ENCODE measurements at places on chromosomes 7 and 10.

DNA sequence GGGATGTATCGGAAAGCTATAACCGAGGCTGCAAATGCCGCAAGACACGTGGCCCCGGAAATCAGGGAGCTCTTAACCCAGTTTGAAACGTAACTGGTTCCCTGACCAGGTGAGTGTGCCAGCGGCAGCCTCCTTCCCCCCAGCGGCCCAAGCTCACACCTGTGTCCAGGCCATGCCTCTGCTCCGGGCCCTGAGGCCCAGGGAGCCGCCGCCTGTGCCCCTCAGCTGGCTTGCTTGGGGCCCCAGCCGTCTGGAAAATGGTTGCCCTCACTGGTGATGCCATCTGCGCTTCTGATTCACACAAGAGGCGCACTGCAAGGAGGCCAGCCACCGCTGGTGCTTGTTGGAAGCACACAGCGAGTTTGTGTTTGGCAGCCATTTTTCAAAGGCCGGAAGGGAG, 9.2 kb downstream of the PWWP2B start:
- no peak for DNase-seq

GRCh38 chr10:129021594-129022304, 445.3 kb upstream of the MGMT start:
- DNase-seq = no peak

- DNase-seq = no peak
These were observed 37.7 kb downstream of the HTRA1 start for GRCh38 chr10:122499012-122499411.

- DNase-seq = no peak
These were observed 736 bp downstream of the SKIDA1 start for GRCh38 chr10:21524526-21525366.

DNA sequence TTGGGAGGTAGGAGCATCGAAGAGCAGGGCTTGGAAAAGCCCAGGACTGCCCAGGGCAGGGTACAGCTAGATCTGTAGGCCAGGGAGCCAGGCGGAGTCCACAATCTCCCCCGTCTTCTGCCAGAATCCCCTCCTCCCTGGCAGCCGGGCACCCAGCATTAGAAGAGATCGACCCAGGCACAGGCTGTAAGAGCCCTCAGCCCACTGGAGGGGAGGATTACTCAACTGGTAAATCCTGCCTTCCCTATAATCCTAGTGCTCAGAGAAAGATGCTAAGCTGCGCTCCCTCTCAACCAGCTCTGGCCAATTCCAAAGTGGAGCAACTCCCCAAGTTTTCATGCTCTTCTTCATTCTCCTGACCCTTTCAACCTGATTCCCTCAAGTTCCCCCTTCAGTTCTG, 3.2 kb downstream of the SPOCK2 start:
- DNase-seq = no peak

- peak; percentile 34 for DNase-seq
These were observed 25.2 kb downstream of the TRIM8 start for GRCh38 chr10:102669206-102670064.

GRCh38 chr7:36784991-36785940, 61.0 kb upstream of the AOAH start:
- DNase-seq = no peak

DNA sequence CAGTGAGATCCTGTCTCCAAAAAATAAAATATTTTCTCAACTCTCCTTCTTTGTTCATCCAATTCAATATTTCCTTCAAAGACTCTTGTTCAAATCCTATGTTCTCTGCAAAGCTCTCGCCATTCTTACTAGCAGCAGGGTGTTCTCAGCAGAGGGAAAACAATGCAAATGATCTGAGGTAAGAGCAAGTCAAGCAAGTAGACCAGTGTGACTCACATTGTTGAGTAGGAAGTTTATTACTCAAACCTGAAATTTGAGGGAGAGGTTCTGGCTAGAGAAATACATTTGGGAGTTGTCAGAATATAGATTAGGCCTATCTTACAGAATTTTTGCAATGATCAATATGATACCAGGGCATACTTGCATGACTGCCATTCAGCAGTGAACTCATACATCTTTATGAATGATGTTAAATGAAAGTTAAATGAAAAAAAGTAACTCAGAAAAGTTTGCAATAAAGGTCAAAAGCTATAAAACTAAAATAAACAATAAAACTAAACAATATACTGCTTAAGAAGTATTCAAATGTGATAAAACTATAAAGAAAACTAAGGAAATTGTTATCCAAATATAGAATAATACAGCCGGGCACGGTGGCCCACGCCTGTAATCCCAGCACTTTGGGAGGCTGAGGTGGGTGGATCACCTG, 5.8 kb downstream of the IDE start:
- no peak for DNase-seq

- DNase-seq = no peak
These were observed 7.2 kb downstream of the CYP3A5 start for GRCh38 chr7:99672573-99672972.

DNA sequence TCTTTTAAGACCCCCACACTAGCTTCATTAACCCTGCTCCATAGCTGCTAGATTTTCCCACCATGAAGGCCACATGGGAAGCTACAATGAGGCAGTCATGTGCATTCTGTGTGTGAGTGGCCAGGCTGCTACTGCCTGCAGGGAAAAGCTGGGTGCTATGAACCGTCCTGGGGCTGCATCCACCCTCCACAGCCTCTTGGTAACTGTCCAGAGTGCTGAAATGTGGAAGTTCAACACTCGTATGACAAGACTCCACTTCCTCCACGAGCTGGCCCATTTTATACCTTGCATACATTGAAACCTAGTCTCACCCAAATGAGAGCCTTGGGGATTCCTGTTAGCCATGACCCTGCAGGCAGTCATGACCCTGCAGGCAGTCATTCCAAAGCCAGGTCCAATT, 59.4 kb downstream of the CUZD1 start:
- DNase-seq = no peak

DNA sequence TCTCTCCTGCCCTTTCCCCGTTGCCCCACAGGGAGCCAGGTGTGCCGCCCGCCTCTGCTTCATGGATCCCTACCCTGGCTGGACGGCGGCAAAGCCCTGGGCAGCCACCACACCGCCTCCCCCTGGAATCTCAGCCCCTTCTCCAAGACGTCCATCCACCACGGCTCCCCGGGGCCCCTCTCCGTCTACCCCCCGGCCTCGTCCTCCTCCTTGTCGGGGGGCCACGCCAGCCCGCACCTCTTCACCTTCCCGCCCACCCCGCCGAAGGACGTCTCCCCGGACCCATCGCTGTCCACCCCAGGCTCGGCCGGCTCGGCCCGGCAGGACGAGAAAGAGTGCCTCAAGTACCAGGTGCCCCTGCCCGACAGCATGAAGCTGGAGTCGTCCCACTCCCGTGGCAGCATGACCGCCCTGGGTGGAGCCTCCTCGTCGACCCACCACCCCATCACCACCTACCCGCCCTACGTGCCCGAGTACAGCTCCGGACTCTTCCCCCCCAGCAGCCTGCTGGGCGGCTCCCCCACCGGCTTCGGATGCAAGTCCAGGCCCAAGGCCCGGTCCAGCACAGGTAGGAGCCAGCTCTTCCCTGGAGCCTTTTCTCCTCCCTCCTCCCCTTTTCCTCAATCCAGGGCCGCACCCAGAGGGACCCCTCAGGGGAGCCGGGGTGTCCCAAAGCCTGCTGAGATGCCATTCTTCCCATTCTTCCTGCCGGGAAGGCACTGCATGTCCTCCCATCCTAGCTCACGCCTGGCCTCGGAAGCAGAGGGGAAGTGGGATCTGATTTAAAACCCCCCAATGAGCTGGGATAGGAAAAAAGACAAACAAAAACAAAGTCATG, 4.0 kb downstream of the GATA3 start:
- no peak for DNase-seq

- no peak for DNase-seq
These were observed 512.2 kb downstream of the SORCS1 start for GRCh38 chr10:106652279-106652678.

GRCh38 chr7:105656922-105657521, 75.7 kb upstream of the EFCAB10 start:
- no peak for DNase-seq

GRCh38 chr10:88522715-88523114, 60.4 kb downstream of the RNLS start:
- DNase-seq = no peak

DNA sequence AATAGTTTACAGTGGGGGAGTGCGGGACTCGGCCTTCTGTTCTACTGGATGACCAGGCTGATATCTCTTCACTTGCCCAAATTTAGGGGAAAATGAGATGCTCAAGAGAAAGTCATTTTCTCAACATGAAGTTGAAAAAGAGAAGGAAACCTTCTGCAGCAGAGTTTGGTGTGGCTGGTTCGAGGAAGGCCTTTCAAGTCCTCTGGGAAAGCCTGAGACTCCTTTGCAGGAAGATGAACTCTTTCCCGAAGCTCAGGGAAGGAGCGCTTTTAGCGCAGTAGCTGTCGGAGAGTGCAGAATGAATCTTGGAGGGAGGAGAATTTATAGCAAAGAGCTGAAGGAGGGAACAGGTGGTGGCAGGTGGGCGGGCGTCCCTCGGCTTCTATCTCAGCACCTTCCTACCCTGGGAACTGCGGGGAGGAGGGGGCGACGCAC, at the start of gene ATOH7:
TSS of gene ATOH7 (minus strand) at position 297 of the 435 bp plus-strand sequence. CDS start 436 bp downstream, outside the sequence.
- DNase-seq = no peak

- no peak for DNase-seq
These were observed 79.2 kb downstream of the NKX6-2 start for GRCh38 chr10:132706701-132707100.

DNA sequence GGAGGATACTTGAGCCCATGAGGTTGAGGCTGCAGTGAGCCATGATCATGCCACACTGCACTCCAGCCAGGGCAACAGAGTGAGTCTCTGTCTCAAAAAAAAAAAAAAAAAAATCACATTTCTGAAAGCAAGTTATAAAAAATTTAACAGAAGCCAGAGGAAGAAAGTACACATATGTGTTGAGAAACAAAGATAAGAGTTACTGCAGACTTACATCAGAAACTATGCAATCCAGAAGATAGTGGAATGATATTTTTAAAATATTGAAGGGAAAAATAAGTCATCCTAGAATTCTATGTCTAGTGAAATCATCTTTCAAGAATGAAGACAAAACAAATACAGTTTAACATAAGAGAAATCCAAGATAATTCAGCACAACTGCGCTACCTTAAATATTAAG, 46.9 kb downstream of the ZNF518A start:
- no peak for DNase-seq

DNA sequence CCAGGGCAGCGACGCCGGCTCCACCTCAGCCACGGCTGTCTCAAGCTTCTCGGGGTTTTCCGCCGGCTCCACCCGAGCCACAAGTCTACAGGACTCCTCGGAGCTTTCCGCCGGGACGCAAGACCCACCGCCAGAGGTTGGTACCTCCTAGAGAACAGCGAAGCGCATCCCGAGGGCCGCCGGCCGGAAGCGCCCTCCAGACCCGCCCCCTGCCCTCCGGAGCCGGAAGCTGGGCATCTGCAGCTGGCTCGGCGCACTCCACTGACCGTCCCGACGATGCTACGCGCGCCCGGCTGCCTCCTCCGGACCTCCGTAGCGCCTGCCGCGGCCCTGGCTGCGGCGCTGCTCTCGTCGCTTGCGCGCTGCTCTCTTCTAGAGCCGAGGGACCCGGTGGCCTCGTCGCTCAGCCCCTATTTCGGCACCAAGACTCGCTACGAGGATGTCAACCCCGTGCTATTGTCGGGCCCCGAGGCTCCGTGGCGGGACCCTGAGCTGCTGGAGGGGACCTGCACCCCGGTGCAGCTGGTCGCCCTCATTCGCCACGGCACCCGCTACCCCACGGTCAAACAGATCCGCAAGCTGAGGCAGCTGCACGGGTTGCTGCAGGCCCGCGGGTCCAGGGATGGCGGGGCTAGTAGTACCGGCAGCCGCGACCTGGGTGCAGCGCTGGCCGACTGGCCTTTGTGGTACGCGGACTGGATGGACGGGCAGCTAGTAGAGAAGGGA, at the start of gene MINPP1:
TSS of gene MINPP1 (plus strand) at position 254 of the 726 bp plus-strand sequence. CDS start at position 277, 23 bp downstream.
- DNase-seq = peak; percentile 17

- no peak for DNase-seq
These were observed 233.7 kb downstream of the PTPRN2 start for GRCh38 chr7:158353606-158354570.

GRCh38 chr10:122421054-122421625, 33.3 kb upstream of the ARMS2 start:
- no peak for DNase-seq

- DNase-seq = no peak
These were observed 88.6 kb downstream of the DYNC2I1 start for GRCh38 chr7:158944950-158945349.

- DNase-seq = no peak
These were observed 70.2 kb upstream of the PDE1C start for GRCh38 chr7:32140210-32140939.

GRCh38 chr10:108180878-108181277, 1016.4 kb upstream of the SORCS1 start:
- no peak for DNase-seq

GRCh38 chr7:68313806-68314205, 1284.5 kb upstream of the AUTS2 start:
- DNase-seq = no peak

- no peak for DNase-seq
These were observed 72.0 kb downstream of the RNF216 start for GRCh38 chr7:5709347-5709950.

- peak; percentile 9 for DNase-seq
These were observed at the start of gene ETV1 for GRCh38 chr7:13989126-13989948. Gene ETV1 (minus strand): TSS chr7:13989666. CDS start chr7:13989052, 614 bp downstream.

DNA sequence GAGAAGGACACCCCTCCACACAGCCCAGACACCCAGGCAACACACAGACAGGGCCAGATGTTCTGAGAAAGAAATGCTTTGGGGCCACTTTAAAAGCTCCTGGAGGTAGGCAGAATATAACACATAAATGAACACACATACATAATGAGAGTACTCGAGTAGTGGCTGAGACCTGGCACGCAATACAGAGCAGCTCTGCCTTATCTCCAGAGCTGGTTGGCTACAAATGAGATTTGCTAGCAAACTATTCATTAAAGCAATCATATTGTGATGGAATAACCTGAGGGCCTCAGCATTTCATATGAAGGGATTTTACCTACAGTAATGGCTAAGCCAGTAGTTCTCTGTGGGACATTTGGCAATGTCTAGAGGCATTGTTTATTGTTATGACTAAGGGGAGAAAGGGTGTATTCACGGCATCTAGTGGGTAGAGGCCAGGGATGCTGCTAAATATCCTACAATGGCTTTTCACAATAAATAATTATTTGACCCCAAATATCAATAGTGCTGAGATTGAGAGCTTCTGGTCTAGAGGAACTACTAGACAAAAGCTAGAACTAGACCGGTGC, 5.5 kb upstream of the IMPDH1 start:
- no peak for DNase-seq

DNA sequence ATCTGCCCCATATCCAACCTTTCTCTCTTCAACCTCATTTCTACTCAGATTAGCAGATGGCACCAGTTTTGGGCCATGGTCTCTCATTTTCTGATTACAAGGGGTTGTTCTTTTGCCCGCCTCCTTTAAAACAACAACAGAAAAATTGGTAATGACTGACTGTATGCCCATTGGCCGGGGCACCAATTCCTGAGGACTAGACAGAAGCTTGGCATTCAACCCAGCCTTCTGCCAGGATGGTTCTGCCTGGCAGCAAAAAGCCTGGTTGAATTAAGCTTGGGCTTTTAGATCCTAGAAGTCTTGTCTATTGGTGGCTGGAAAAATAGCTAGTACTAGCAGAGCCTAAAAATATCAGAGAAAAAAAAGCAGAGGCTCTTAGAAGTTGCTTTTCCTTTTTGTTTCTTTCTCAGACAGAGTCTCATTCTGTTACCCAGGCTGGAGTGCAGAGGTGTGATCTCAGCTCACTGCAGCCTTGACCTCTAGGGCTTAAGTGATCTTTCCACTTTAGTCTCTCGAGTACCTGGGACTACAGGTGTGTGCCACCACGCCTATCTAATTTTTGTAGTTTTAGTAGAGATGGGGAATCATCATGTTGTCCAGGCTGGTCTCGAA, 402.6 kb downstream of the AUTS2 start:
- no peak for DNase-seq

GRCh38 chr7:101859411-101860106, 42.1 kb downstream of the CUX1 start:
- DNase-seq = no peak

Data from thoracic aorta (tissue), 2 donors.